ENCODE measurements at places on chromosomes 7 and 10.

GRCh38 chr10:35324196-35324595 is 12.1 kb upstream of the CCNY start:
- no peak for DNase-seq

- DNase-seq: no peak
Measured at GRCh38 chr10:69925111-69925510, 123.4 kb downstream of the COL13A1 start.

DNA sequence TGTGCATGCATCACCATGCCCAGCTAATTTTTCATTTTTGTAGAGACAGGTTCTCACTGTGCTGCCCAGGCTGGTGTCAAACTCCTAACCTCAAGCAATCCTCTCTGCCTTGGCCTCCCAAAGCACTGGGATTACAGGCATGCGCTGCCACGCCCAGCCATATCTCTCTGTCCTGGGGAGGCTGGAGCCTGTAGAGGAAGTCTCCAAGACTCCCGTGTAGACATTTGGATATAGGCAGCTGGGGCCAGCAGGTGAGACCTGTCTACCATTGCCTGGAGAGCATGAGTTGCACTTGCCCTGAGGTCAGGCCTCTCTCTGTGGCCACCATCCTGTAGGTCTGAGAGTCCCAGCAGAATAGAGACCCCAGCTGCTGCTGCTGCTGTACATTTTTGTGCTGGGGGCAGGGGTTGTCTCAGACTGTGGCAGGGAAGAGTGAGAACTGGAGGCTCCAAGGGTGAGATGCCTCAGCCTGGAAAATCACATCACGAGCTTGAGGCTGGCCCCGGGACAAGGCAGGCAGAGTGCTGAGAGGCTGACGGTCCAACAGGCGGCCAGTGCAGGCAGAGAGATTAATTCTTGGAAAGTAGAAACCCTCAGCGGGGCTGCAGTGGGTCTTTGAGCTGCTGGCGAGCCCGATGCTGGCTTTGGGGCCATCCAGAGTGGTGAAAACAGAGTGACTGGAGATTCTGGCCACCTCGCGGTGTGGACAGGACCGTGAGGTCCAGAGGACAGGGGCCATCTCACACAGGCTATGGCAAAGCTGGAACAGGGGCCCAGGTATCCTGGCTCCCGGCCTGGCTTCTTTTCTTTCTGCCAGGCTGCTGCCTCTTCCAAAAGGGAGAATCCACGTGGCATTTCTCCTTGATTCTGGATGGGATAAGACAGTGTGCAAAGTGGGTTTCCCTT is 60.9 kb downstream of the TMEM270 start:
- DNase-seq: no peak

DNA sequence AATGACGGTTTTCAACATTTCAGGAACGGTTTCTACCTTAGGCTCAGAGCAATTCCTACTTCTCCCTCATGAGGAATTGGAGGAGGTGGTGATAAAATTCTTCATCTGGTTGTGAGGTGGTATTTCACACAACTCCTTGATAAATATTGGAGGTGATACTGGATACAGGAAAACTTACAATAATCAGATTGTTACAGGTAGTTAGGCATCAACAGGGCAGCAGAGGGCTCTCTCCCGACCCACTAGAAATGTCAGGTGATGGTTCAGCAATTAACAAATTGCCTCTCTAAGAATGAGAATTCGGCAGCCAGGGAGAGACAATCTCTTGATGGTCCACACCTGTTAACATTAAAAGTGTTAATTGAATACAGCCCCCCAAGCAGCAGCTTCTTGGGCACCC is 22.6 kb downstream of the ZNF786 start:
- DNase-seq: no peak

- no peak for DNase-seq
Measured at GRCh38 chr10:28806951-28807759, 129.8 kb downstream of the BAMBI start.

- DNase-seq: no peak
Measured at GRCh38 chr7:43904533-43905208, 1.7 kb downstream of the URGCP start.

- DNase-seq: no peak
Measured at GRCh38 chr10:124568848-124569622, 107.4 kb downstream of the LHPP start.
